A549 (cell line): ENCODE measurements at places on chromosomes 1 and 21.
A peak's percentile ranks its signal among the peaks of the same experiment; 100 is the strongest.

- no peak for DNase-seq
Observed at GRCh38 chr1:69919922-69920273, 285.5 kb downstream of the LRRC40 start.

- no peak for DNase-seq
Observed at GRCh38 chr1:228150461-228151179, 890 bp downstream of the GJC2 start.

- DNase-seq = no peak
Observed at GRCh38 chr1:61490924-61491323, 234.0 kb downstream of the TM2D1 start.

DNA sequence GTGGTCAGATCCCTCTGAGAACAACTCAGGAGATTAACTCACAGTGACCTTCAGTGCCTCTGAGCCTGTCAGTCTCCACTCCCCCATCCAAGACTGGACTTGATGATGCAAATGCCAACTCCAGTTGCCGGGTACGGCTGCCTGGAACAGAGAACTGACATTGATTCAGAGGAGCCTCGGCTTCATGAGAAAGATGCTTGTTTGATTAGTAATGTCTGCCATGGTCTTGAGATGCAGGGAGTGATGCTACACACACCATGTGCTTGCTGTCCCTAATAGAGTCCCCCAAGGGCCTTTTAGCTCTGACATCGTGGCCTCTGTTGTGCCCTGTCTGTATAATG, 51.8 kb upstream of the LRP8 start:
- no peak for DNase-seq

DNA sequence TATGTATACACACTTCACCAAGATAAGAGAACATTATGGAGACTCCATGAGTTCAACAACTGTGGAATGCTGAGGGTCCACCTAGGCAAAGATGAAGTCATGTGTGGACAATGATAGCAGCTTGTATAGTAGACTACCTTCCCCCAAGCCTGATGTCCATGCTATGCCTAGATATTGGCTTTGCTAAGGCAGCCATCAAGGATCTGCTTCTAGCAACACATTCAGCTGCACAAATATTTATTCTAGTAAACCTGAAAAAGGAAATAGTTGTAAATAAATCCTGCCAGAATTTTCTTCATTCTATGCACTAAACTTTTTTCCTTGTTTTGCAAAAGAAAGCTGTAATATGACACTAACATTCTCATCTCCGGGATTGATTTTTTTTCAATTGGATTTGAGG, 7.0 kb upstream of the LPAR3 start:
- DNase-seq = no peak

DNA sequence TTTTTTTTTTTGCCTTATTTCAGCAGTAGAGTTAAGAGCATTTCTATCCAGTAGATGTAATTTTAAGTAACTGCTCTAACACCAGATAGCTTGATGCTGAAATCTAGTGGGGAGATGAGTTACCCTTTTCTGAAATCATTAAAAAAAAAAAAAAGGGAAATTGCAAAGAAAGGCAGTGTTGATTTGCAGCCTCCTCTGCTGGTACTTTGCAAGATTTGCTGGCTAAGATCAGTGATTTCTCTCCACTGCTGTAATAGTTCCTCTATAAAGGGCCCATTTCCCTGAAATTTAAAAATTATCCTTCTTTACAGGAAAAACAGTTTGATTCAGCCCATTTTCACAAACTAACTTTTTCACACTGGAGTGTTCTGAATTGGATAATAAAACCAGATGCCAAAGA, 120.6 kb downstream of the PTBP2 start:
- DNase-seq = no peak

- no peak for DNase-seq
Observed at GRCh38 chr21:34790341-34790740, 121.5 kb downstream of the CLIC6 start.

DNA sequence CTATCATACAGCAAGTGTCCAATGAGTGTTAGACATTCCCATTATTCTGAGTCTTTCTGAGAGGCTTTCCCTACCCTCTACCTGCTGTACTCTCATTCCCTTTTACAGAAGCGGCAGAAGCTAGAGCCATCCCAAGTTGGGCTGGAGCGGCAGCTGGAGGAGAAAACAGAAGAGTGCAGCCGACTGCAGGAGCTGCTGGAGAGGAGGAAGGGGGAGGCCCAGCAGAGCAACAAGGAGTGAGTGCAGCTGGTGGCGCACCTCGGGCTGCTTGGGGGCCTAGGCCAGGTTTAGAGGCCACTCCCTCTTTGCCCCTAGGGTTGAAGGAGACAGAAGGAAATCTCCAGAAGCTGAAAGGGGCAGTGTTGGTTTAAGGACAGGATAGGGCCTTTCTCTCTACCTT, 12.1 kb downstream of the CGN start:
- no peak for DNase-seq

DNA sequence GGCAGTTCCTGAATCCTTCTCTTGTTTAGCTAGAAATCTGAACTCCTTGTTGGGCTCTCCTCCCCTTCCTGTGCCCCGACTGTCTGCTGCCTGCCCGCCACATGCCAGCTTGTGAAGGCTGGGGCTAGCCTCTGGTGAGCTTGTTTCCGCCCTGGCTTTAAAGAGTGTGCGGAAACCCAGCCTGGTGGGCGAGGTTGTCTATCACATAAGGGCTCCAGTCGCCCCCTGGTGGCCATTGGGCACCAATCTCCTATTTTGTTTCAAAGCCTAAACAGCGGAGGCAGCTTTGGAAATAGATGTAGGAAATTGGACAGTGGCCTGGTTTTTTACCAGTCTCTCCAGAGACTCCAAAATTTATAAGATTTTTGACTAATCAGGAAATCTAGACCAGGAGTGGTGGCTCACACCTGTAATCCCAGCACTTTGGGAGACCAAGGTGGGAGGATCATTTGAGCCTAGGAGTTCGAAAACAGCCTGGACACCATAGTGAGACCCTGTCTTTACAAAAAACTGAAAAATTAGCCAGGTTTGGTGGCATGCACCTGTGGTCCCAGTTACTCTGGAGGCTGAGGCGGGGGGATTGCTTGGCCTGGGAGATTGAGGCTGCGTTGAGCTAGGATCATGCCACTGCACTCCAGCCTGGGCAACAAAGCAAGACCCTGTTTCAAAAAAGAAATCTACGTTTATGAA, 9.8 kb downstream of the ATP8B2 start:
- peak; percentile 88 for DNase-seq

GRCh38 chr1:156616463-156616862, 2.8 kb upstream of the HAPLN2 start:
- DNase-seq = no peak

GRCh38 chr1:55050283-55050682, 10.9 kb downstream of the PCSK9 start:
- DNase-seq = no peak

DNA sequence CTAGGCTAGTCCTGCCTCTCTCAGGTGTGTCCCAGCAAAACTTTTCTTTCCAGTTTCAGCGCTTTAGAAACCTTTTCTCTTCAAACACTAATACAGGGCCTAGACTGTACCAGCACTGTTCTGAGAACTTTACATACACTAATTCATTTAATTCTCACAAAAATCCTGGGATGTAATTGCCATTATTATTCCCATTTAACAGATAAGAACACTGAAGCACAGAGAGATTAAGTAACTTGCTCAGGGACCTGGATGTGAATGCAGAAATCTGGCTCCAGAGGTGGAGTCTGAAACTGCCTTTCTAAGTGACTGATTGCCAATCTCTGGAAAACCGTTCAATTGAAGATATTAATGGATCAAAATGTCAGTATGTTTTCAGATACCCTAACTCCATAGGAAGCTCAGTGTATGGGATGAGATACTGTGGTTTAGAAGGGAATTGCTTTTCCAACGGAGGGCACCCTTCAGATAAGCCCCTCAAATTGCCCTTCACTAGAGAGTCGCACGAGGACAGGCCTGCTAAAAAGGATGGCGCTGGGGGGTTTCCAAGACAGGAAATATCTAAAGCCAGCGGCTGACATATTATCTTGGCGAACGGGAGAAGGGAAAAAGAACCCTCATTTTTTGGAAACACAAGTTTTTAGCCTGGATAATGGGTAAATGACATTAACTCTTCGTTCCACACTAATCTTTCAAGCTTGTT, 698 bp upstream of the UCK2 start:
- DNase-seq = no peak

DNA sequence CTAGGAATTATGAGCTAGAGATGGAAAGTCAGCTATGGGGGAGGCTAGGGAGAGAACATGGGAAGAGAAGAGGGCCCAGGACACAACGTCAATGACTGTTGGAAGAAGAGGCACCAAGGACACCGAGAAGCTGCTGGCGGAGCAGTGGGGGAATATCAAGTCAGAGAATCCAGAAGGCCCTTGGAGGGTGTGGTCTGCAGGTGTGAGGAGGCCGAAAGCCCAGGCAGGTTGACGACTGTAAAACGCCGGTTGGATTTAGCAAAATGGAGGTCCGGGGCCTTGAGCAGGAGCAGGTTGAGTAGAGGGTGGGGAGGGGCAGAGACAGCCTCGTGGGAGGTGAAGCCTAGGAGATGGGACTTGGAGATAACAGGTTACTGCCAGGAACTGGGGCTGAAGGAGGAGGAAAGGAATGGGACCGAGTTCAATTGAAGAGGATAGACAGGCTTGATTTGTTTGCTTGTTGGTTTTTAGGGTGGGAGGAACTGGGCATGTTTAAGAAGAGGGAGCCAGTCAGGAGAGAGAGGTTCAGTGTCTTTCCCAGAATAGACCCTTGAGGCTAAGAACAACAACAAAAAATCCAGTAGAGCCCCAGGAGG, 35.1 kb downstream of the EDN2 start:
- DNase-seq = no peak

GRCh38 chr1:34866762-34867109, 7.2 kb upstream of the SMIM12 start:
- DNase-seq = no peak

DNA sequence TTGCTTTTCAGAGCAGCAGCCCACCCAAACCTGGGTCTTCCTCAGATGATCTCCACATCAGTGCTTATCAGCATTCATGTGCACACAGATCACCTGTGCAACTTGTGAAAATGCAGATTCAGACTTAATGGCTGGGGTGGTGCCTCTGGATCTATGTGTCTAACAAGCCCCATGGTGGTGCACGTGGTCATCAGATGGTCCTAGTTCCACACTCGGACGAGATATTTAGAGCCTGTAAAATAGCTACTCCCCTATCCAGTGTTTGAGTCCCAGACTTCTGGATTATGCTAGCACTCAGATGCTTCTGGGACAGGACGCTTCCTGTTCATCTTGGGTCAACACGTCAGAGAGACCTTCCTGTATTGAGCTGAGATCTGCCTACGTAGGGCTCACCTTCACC, 114.2 kb downstream of the LIPI start:
- DNase-seq = no peak

GRCh38 chr1:177669161-177669560, 300.7 kb downstream of the SEC16B start:
- DNase-seq = no peak

DNA sequence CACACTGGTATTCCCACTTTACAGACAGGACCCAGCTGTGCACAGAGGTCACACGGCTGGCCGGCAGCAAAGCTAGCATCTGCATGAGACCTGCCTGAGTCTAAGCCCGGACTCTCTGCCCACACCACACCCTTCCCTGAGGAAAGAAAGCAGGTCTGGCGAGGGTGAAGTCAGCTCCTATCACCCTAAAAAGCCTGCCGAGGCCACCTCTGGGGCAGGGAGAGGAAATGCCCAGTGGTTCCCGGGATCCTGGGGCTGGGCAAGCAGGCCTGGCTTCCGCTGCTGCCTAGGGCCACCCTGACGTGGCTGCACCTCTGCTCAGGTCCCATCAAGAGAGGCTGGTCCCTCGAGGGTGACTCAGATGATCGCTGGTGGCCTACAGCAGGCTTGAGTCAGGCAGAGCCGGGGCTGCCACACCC, 42.2 kb downstream of the RAP1GAP start:
- no peak for DNase-seq

- no peak for DNase-seq
Observed at GRCh38 chr1:38507563-38507962, 352.0 kb downstream of the RRAGC start.
